NCI-H1694 (cell line): ENCODE measurements at places on chromosomes 2 and 18.

- no peak for DNase-seq
Observed at GRCh38 chr18:37565977-37566478, 430 bp upstream of the CELF4 start.

DNA sequence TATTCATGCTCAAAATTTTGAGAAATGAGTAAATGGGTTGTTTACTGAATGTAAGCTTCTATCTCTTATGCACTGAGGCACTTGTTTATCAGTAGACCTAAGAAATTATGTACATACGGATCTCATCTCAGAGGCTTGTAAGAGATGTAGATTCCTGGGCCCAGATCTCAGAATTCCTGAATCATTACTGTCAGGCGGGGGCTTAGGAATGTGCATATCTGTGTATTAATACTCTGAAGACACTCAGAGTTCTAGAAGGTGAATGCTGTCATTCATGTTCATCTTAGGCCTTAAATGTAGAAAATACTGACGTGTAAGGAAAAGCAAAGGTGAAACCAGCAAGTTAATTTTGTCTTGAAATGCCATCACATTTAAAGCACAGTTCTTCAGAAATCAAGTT lies 169.6 kb downstream of the FMNL2 start:
- no peak for DNase-seq

- DNase-seq: no peak
Observed at GRCh38 chr2:19114754-19115231, 243.6 kb downstream of the OSR1 start.

DNA sequence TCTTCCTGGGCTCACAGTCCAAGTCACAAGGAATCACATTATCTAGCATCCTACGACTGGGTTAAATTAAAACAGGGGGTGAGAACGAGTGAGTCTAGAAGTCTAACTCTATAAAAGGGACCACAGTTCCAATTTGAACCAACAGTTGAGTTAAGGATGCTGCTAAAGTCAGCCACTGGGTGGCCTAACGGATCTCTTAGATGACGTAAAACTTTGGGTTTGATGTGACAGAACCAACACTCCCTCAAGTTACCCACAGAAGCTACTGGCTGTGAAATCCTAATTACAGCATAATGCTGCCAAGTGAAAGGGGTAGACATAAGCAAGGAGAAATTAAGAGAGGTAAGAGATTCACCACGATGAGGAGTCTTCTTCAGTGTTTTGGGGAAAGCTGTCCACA lies 32.7 kb upstream of the RUFY4 start:
- DNase-seq: no peak

DNA sequence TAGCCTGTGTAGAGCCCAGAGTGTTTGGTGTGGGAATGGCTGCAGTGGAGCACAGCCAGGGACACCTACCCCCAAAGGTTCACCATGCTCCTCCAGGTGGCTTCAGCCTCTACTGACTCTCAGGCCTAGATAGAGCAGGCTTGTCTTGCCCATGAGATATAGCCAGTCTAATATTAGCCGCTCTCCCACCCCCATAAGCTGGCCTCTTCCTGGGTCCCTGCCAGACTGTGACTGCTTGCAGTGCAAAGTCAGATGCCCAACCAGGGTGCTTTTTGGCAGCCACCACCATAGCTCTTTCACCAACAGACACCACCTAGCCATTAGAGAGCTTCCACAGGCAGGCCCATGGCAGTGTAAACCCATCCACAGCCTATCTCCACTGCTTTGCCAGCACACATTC lies 405.3 kb downstream of the MBD2 start:
- DNase-seq: no peak

DNA sequence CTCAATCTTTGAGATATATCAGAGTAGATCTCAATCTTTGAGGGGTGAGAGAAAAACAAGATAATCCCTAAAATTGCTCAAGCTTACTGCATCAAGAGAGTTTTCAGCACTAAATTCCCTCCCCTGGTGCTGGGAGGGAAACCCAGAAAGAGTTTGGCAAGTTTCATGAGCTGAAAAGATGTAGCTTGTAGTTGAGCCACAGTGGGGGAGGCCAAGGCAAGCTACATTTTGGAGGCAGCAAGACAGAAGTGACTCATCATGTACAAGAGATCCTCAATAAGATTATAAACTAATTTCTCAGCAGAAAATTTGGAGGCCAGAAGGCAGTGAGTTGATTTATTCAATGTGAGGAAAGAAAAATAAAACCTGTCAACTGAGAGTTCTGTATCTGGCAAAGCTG lies 308.2 kb downstream of the PIEZO2 start:
- no peak for DNase-seq

GRCh38 chr18:58325494-58325893 lies 281.5 kb downstream of the NEDD4L start:
- no peak for DNase-seq

GRCh38 chr18:32289483-32290075 lies 99.7 kb downstream of the MEP1B start:
- peak; percentile 77 for DNase-seq

DNA sequence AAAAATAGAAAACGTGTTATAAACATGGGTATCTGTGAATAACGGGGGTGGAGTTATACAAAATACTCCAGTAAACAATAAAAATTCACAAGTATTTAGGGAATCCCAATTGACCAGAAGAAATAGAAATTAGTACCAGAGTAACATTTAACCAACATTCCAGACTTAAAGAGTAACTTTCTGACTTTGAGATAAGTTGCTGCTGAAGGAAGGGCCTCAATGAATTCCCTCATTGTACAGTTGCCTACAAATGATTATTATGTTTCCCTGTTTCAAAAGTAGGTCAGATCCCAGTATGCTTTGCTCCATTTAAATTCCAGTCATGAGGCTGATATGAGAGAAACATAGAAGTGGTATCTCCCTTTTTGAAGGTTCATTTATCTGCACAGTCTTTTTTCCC lies 88.3 kb upstream of the KCNH7 start:
- DNase-seq: no peak

DNA sequence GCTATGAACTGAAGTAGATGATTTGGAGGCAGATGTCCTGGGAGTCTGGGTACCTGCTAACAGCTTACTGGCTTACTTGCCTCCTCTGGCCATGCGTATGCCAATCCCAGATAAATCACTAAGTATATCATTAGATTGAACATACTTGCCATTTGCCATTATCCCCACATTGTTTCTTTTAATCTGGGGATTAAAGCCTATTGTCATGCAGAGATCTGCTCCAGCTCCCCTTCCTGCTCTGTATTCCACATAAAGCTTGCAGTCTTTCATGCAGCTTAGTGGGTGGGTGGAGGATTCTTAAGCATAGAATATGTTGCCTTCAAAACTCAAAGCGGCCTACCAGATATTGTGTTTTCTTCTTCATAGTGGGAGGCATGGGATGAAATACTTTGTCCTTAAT lies 311.8 kb upstream of the MMADHC start:
- DNase-seq: no peak

DNA sequence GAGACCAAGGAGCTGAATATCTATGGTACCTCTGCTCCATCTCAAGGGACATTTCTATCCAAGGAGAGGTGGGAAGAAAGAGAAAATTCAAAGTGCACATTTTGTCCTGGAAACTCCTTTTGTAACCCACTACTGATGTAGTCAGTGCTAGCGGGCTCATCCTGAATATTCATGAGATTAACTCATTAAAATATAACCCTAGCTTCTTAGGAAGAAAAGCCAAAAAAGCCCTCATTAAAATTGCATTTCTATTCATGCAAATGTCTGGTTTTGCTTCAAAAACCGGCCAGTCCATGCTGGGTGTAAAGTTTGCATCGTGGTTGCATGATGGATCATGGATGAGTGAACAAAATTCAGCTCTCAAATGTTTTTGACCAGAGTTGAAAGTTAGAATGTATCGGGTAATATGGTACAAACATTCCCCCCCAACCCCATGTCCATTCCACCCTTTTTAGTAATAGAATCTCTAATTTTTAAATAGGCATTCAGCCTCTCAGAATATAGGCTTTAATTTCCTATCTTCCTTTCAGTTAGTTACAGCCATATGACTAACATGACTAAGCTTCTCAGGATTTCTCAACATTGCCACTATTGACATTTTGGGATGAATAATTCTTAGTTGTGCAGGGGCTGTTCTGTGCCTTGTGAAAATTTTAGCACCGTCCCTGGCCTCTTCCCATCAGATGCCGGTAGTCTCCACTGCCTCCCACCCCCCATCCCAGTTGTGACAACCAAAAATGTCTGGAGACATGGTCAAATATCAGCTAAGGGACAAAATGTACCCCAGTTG lies 104.2 kb upstream of the RND3 start:
- no peak for DNase-seq

DNA sequence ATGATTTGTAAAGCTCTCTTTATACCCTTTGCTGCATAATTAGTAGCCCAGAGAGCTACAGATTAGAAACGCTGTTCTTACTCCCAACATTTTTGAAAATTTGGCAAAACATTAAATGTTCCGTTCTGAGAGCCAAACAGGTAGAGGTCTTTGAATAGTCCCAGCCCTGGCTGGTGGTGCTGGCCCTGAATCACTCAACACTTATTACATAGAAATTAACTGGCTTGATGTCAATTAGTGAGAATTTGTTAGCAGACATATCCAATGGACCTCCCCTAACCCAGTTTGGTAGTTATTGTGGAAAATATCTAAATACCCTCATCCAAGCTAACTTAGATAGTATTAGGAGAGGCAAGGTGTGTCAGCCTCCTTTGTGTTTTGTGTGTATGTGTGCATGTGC lies 440.7 kb downstream of the MTX2 start:
- no peak for DNase-seq

- DNase-seq: no peak
Observed at GRCh38 chr2:84319581-84319980, 139.5 kb downstream of the SUCLG1 start.

GRCh38 chr2:164335128-164335527 lies 286.2 kb downstream of the GRB14 start:
- DNase-seq: no peak

DNA sequence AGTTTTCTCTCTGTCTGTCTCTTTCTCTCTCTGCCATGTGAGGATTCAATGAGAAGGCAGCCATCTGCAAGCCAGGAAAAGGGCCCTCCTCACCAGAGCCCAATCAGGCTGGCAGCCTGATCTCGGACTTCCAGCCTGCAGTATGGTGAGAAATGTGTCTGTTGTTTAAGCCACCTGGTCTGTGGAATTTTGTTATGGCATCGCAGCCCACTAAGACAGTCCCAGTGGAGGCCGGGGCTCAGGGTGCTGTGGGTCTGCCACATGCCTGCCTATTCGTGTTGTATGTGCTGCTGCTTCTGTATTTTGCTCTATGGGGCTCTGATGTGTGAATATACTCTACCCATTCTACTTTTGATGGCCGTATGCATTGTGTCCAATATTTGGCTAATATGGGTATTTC lies 139.0 kb upstream of the HS6ST1 start:
- no peak for DNase-seq

DNA sequence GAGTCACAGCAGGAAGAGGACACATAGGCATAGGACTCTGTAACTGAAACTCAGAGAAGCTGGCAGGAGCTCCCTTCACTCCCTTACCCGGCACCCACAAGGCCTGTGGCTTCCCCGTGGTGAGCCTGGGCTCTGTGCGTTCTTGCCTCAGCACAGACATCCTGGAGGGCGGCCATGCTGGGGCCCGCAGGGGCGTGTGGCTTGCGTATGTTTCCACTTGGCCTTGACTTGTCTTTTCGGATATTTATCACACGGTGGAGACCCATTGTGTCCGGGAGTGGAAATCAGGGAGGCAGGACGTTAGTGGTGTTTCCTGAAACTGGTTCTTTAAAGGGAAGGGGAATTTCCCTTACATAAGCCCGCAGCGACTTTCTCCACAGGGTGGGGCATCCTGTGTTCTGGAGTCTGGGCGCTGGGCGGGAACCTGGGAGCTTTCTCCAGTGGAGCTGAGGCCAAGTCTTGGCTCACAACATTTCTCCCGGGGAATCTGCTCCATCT lies 49.9 kb upstream of the EML6 start:
- DNase-seq: no peak

GRCh38 chr2:193539188-193539587 lies 1344.5 kb upstream of the TMEFF2 start:
- no peak for DNase-seq

DNA sequence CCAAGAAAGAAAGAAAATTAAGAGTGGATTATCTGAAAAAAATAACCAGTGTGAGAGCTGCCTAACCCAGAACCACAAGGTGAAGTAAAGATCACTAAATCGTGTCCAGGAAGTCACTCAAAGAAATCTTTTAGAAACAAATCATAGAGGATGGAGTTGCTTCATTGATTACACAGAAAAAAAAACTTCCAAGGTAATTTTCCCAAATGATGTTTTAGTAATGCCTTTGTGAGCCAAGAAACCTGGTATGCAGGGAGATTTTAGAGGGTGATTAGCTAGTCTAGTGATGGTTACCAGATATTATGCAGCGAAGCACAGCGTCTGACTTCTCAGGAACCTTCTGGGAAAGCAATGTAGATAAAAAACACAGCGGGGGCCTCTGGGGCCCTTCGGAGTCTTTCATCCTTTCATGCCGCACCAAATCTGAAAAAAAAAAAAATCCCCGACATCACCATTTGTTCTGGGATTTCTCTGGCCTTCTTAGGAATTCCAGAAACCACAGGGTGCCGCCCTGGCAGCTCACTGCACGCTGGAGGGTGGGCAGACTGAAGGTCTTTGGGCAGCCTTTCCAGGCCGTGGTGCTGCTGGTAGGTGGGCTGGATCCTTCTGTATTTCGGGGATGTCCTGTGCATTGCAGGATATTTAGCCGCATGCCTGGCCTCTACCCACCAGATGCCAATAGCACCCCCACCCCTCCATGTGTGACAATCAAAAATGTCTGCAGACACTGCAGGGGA lies 17.3 kb downstream of the ALPK2 start:
- DNase-seq: no peak

DNA sequence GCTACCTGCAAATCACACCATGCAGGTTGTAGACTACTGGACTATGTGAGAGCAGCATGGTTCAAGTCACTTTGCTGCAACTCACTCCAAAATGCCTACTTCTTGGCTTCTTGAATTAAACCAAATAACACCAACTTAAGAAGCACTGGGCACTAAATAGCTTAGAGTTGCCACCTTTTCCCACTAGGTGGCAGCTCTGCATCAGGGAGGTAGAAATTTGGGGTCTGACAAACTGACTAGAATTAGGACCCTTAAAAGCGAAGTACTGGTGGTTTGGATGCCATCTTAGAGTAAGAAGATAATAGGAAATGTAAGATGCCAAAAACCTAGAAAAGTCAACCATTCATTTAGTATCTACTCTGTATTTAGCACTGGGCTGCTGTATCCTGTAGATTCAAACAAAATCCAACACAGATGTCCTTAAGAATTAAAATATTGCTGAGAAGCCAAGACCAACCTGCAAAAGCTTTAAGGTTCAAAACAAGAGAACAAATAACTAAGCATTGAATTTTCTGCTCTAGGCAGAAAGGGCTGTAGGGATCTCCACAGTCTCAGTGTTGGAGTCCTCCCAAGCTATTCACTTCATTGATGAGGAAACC lies 65.5 kb downstream of the CCBE1 start:
- DNase-seq: no peak

GRCh38 chr2:215277944-215278343 lies 33.9 kb upstream of the ATIC start:
- DNase-seq: no peak

- no peak for DNase-seq
Observed at GRCh38 chr2:128777196-128778035, 458.7 kb upstream of the HS6ST1 start.

- no peak for DNase-seq
Observed at GRCh38 chr18:1244397-1245122, 339.9 kb downstream of the ADCYAP1 start.

- DNase-seq: no peak
Observed at GRCh38 chr18:23943903-23944624, 70.5 kb upstream of the TTC39C start.
